Stimulated activated CD4-positive, alpha-beta T cell treated with anti-CD3 and anti-CD28 coated beads, Interleukin-2, amount 100 ng/mL, for 24 hours (primary cell): ENCODE measurements at places on chromosomes 2 and 18.

DNA sequence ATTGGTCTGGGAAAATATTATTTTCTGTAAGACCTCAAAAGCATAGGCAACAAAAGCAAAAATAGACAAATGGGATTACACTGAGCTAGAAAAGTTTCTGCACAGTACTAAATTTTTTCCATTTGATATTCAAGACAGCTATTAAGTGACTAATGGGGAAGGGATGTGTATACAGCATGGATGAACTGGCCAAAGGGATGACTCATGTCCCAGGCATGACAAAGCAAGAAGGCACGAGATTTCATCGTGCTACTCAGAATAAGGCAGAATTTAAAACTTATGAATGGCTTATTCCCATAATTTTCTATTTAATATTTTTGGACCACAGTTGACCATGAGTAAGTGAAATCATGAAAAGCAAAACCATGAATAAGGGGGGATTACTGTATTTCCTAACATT lies 1250.1 kb upstream of the GYPC start:
- DNase-seq = no peak

GRCh38 chr2:102238039-102238756 lies 51.4 kb downstream of the IL1RL2 start:
- DNase-seq = no peak

DNA sequence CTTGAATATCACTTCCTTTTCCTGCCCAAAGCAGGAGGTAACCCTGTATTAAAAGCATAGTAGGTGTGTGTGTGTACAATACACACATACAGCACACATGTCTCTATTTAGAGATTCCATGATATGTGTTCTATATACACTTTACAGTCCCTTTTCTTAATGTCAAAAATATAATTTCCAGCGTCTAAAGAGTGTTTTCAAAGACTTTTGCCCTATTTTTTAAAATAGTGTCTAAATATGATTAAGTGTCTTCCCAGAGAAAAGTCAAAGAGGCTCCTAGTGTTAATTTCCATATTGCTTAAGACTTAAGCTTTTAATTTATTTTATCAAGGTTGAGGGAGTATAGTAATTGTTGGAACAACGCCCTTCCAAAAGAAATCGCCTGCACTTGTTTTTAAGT lies 420.3 kb upstream of the POU3F3 start:
- DNase-seq = no peak

- no peak for DNase-seq
Measured at GRCh38 chr2:215454519-215455246, 18.8 kb upstream of the FN1 start.

GRCh38 chr2:202215179-202215578 lies 23.2 kb downstream of the SUMO1 start:
- DNase-seq = no peak

DNA sequence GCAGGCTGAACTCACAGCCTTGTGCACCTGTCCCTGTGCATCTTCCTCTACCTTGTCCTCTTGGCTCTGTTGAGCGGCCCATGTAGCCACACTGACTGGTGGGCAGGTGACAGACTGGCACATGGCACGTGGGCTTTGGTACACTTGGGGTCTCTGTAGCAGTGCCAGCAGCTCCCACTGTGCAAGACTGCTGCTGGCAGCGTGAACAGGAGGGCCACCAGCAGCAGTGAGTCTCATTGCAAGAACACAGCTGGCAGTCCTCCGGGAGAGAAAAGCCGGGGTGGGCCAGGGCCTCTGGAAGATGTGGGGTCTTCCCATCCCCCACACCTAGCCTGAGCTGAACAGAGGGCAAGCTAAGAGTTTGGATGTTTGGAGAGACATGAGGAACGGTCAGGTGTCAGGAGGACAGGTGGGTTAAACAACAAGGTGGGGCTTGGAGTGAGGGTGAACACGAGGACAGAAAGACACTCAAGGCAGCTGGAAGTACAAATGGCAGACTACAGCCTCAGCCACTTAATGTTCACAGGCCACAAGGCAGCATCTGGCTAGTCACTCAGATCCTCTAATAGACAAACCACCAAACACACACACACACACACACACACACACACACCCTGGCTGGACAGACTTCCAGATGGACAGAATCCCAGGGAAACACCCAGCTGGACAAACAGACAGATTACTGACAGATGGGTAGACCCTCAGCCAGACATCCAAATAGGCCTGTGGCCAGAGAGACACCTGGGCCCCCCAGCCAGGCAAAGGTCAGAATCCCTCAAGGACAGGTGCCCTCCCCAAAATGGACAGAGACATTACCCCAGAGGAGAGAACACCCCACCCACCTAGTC lies 2.3 kb upstream of the PTPN18 start:
- DNase-seq = no peak

DNA sequence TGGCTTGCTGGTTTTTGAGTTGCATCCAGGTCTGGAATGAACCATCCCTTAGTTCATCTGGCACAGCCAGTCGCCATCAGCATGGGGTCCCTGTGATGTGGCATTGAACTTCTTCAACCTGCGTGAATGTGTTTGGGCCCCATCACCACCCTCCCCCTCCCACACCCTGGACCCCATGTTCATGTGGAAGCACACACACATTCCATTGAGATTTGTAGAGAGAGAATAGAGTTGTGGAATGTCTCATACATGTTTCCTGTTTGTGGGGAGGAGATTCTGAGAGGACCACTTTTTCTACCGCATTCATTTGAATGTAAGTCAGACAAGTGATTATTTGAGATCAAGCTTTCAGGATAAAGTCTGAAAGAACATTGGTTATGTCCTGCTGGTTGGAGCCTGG lies 117.6 kb upstream of the EML6 start:
- no peak for DNase-seq

DNA sequence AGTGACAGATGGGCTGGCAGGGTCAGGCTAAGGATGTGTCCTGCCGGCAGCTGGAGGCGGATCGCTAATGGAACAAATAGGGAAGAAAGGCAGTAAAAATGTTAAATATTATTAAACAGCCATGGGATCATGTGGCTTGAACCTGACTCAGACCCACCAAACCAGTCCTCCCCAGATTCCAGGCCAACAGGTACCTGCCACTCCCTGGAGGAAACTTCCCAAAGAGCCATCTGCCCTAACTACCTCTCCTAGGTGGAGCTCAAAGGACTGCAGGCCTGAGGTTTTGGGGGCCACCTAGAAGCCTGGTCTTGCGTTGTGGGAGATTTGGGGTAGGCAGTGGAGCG lies 34.3 kb downstream of the CIB4 start:
- DNase-seq = no peak

DNA sequence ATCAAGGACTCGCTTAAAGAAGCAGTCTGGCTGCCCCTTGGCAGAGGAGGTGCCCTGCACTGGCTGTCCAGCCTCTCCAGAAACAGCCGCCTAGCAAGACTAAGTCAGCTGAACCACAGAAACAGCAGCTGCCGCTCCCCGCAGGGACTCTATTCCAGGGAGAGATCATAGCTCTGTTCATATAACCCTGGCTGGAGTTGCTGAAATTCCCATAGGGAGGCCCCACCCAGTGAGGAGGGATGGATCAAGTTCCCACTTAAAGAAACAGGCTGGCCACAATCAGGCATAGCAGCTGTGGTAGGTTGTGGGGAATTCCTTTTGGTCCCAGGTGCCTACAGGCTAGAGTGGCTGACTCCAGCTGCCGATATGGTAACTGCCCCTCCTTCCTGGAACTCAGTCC lies 74.2 kb upstream of the MC4R start:
- DNase-seq = no peak

DNA sequence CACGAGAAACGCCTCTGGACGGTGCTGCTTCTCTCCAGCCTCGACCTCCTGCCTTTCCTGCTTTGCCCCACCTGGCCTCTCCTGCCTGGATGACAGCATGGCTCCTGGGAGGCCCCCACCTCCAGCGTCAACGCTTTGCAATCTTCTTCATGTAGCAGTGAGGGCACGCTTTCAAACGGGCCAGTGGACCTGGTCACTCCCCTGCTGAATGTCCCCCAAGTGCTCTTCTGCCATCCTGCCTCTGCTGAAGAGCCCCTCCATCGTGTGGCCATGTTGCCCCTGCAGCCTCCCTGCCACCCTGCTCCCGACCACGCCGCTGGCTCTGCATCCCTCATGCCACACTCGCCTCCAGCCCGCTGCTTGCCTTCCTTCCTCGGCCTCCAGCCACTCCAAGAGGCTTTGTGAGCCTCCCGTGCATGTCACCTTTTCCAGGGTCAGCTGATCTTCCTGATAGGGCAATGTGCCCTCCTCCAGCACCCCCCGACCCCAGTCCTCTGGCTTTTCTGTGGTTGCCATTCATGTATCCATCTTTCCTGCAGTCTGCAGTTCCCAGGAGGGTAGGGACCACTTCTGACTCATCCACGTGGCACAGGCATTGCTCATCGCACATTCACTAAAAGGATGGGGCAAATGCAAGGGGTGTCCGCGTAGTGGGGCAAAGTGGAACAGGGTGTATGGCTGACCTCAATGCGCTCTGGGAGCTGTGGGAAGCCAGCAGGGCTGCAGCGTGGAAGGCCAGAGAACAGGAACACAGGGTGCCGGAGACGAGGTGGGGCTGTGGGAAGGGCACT lies 268.8 kb downstream of the TWIST2 start:
- DNase-seq = no peak

- no peak for DNase-seq
Measured at GRCh38 chr2:223884399-223884798, 47.0 kb upstream of the AP1S3 start.

DNA sequence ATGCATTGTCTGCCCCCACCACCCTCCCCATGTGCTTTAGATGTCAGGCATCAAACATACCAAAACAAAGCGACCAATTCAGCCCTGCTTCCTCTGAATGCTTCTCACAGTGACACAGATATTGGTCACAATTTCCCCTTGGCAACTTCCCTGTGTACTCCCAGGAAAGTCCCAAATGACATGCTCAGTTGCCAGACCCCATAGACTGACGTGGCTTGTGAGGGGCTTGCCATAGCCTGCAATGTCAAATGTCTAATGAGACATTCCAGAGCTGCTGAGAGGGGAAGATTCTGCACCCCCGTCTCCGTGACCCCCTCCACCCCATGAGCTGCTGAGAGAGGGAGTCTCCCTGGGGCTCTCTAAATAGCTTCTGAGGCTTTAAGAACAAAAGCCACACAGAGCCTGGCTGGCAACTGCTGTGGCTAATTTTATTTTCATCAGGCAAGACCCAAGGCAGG lies 47.3 kb downstream of the RFTN2 start:
- no peak for DNase-seq

DNA sequence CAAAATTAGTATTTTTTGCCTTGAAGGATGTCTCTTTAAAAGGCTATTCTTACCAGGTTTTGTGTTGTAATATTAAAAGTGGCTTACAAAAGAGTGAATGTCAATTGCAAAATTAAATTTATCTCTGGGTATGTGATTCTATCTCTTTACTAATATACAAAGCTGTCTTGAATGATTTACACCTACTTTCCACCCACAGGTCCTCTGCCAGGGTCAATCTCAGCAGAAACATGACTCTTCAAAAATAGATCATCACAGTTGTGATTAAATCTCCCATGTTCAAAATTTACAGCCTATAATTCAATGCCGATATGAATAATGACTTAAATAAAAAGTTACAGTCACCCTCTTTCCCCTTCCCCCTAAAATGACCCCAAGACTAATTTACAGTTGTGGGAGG lies 78.8 kb downstream of the SLC8A1 start:
- no peak for DNase-seq

DNA sequence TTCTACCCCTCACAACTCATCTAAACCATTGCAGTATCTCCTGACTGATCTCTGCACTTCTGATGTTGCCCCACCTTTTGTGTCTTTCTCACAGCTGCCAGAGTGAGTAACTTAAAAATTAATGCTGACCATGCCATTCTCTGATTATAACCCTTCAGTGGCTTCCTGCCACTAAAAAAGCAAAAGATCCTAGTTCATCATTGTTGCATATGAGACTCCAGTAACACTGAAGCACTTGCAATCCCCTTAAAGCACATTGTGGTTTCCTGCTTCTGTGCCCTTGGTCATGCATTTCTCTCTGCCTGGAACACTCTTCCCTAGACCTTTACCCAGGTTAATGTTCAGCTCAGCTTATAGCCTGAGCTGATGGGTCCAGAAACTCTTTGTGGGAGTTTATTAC lies 95.1 kb upstream of the WDSUB1 start:
- no peak for DNase-seq

- no peak for DNase-seq
Measured at GRCh38 chr2:190190507-190191162, 128.1 kb upstream of the MSTN start.

- DNase-seq = no peak
Measured at GRCh38 chr2:186664385-186665043, 29.3 kb upstream of the FAM171B start.

- DNase-seq = no peak
Measured at GRCh38 chr2:50895041-50895440, 136.9 kb downstream of the NRXN1 start.

DNA sequence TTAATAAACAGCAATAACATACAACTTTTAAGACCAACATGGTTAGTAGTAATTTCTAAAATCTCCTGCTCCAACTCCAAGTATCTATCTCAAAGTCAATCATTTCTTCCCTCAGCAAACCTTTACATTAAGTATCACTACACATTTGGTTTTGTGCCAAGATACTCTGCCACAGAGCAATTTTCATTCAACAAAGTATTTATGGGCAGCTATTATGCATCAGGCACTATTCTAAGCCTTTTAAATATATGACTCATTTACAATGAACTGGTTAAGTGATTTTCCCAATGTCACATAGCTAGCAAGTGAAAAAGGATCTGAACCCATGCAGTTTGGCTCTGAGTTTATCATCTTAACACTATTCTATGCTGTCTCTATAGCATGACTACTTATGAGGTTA lies 264.3 kb downstream of the NOL4 start:
- DNase-seq = no peak

GRCh38 chr2:69007169-69007568 lies 5.8 kb upstream of the ANTXR1 start:
- no peak for DNase-seq

GRCh38 chr2:55862246-55862645 lies 61.3 kb downstream of the EFEMP1 start:
- no peak for DNase-seq

DNA sequence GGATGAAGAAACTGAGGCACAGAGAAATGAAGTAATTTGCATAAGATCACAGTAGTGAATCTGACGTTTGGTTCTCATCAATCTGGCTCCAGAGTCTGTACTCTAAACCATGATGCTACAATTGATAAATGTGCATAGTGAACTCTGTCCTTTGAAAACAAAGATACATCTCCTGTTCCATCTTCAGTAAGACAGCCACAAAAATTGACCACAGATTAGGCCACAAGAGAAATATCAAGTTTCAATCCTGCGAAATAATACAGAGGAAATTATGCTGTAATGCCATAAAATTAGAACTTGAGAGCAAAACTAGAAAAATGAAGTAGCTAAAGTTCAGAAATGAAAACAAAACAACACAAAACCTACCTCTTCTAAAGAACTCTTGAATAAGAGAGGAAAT lies 28.4 kb downstream of the FAM98A start:
- DNase-seq = no peak

DNA sequence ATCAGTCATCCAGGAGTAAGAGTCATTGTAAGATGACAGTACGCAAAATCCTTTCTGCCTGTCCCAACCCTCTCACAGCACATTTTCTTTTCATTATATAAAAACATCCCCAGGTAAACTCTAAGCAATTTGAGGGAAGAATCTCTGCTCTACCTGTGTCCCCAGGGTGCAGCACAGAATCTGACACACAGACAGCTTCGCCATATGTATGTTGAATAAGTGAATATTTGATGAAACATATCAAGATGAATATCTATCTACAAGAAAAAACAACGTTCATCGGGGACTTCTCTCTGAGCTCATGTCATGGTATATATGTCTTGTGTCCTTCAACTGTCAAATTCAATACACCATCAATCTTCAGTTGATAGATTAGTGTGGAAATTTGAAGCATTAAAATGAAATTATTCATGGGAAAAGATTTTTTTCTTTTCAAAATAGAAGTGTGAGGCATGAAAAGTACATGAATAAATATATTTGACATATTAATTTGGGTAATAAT lies 94.5 kb upstream of the KYNU start:
- DNase-seq = no peak
